NCI-H446 (cell line): ENCODE measurements at places on chromosomes 2 and 18.

DNA sequence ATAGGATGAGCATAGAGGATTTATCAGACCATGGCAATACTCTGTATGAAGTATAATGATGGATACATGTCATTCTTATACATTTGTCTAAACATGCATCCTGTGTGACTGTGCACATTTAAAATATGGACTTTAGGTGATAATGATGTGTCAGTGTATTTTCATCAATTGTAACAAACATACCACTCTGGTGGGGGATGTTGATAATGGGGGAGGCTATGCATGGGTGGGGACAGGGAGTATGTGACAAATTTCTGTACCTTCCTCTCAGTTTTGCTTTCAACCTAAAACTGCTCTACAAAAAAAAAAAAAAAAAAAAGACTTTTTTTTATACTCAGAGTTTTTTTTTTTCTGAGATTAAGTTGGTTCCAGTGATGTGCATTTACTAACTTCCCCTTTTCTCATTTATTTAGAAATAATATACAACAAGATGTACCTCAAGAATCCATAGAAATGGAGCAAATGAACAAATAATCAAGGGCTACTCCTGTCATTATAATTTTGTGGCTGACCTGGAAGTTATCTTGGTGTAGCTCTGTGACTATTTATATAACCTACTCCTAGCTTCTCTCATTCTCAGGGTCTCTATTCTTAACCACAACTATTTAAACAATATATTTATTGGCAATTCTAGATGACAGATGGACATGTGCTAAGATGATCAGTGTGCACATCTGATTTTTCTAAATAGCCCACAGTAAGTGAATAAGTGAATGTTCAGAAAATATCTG lies 108.9 kb upstream of the ITGA4 start:
- no peak for DNase-seq

GRCh38 chr2:169823996-169824372 lies 721 bp downstream of the METTL5 start:
- DNase-seq: no peak

- DNase-seq: no peak
Measured at GRCh38 chr2:101725515-101726192, 28.1 kb downstream of the MAP4K4 start.

GRCh38 chr2:6398421-6398820 lies 467.3 kb downstream of the CMPK2 start:
- DNase-seq: no peak
